Psoas muscle (tissue), 8 donors: ENCODE measurements at places on chromosomes 12 and 14.

DNA sequence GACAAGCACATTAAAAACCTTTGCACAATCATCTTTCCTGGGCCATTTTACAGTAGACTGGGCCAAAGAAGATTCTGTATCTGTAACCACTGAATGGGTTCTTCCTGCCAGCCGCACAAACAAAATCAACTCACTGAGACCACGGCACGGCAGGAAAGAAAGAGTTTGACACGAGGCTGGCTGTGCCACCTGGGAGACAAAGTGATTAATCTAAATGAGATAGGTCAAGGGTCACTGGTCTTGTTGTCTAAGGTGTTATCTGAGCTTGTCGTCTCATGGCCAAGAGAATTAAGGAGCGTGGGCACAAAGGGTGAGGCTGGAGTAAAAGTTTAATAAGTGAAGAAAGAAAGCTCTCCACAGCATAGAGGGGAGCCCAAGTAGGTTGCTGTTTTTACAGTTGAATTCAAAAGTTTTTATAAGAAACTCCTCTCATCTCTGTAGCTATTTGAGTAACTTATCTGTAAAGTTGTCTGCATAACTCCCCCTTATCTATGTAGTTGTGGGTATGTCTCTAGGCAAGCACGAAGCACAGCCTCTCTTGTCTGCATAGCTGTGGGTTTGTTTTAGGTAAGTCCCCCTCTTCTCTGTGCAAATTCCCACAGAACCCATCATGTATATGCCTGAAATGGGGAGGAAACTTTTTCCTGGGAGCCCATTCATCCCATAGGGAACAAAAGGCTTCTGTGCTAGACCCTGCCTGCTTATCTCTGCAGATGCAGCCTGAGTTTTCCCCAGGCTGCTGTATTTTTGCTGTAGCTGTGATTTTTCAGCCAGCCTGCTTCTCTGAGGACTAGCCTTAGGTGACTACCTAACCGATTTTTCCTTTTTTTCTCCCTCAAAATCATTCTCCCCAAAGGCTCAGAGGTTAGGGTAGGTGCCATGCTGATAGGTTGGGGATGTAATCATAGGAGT lies 1314.6 kb upstream of the TMEM132C start:
- H3K4me3 ChIP-seq, result no peak overlapping the region
- no peaks in the 10 kb centered on the region for H3K36me3 ChIP-seq
- H3K27ac ChIP-seq, result no peak overlapping the region
- no peaks in the 10 kb centered on the region for H3K4me1 ChIP-seq
- no peaks in the 10 kb centered on the region for H3K27me3 ChIP-seq

GRCh38 chr12:90589956-90590355 lies 365.0 kb downstream of the CCER1 start:
- no peaks in the 10 kb centered on the region for H3K27me3 ChIP-seq
- H3K4me1 ChIP-seq, result no peaks in the 10 kb centered on the region
- H3K4me3 ChIP-seq, result no peak overlapping the region
- no peak overlapping the region for H3K27ac ChIP-seq
- DNase-seq, result no peak

- H3K36me3 ChIP-seq, result no peaks in the 10 kb centered on the region
- no peaks in the 10 kb centered on the region for H3K27me3 ChIP-seq
- no peak for DNase-seq
- H3K27ac ChIP-seq, result no peak overlapping the region
- H3K4me3 ChIP-seq, result no peak overlapping the region
These were observed 468.9 kb upstream of the LRFN5 start for GRCh38 chr14:41137741-41138140.

DNA sequence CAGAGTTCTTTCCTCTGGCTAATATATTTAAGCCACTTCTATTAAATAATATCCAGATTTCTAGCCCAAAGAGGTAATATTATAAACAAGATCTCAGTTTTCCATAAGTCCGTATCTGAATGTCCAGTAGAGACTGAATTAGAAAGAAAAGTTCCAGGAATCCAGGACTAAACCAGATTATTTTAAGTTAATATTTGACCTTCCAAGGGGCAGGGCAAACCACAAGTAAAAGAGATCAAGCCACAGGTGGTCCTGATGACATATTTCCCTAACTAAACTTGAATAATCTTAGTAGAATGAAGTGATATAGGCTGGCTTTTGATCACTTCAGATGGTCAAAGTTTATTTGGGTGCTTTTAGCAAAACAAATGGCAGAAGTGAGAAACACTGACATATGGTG lies 43.3 kb upstream of the E2F7 start:
- H3K4me1 ChIP-seq, result no peaks in the 10 kb centered on the region
- no peak for DNase-seq
- no peak overlapping the region for H3K4me3 ChIP-seq
- H3K27ac ChIP-seq, result no peak overlapping the region
- no peaks in the 10 kb centered on the region for H3K27me3 ChIP-seq
- H3K36me3 ChIP-seq, result no peaks in the 10 kb centered on the region

DNA sequence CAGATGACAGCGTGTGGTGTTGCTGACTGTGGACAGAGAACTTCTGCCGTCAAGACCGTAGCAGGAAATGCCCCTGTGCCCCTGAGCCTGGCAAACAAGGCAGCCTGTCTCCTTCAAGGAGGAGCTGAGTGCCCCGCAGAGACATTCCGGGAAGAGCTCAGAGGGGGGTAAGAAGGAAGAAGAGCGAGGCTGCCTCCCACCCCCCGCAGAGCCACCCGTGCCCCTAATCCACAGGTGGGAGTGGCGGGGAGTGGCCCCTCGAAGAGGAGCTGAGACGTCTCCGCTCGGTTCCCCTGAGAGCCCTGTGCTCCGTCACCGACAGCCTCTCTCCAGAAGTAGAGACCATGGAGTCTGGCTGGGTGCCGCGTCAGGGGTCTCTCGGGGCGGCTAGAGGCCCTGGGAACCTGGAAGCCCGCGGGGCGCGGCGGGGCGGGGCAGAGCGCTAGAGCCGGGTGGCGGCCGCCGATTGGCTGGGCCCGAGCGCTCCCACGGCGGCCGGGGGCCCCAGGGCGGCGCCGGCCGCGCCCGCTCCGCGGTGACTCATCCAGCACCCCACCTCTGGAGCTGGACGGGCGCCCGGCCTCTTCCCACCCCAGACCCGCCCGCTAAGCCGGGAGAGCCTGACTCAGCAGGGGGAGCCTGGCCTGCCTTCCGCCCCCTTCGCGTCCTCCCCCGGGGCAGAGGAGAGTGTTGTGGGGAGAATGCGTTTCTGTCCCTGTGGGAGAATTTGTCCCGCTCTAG lies 25.2 kb upstream of the KRT78 start:
- H3K4me1 ChIP-seq, result no peaks in the 10 kb centered on the region
- peak overlapping the region; percentile 52 for H3K27ac ChIP-seq
- no peaks in the 10 kb centered on the region for H3K36me3 ChIP-seq

DNA sequence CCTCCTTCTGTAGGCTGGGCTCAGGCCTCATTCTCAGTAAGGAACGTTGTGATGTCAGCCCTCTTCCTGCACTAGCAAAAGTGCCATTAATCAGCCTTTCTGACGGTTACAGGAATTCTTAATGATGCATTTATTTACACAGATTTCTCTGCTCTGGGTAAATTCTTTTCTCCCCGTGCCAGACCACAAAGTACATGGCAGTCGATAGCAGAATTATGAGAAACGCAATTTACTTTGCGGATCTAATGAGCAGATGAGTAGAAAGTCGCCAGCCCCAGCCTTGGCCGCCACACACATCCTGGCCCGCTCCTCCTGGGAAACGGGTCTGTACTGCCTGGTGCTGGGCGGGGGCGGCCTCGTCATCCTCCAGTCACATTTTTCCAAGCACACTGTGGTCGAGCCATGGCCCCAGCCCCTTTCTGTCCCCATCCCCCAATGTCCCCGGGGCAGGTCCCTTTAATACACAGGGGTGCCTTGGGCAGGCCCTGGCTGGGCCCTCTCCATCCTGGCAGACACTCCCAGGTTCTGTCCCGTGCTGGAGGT lies 25.9 kb downstream of the NOC4L start:
- H3K4me3 ChIP-seq, result no peak overlapping the region
- peak; percentile 26 for DNase-seq
- no peaks in the 10 kb centered on the region for H3K36me3 ChIP-seq
